ENCODE measurements at places on chromosomes 11 and 22.
A peak's percentile ranks its signal among the peaks of the same experiment; 100 is the strongest.

DNA sequence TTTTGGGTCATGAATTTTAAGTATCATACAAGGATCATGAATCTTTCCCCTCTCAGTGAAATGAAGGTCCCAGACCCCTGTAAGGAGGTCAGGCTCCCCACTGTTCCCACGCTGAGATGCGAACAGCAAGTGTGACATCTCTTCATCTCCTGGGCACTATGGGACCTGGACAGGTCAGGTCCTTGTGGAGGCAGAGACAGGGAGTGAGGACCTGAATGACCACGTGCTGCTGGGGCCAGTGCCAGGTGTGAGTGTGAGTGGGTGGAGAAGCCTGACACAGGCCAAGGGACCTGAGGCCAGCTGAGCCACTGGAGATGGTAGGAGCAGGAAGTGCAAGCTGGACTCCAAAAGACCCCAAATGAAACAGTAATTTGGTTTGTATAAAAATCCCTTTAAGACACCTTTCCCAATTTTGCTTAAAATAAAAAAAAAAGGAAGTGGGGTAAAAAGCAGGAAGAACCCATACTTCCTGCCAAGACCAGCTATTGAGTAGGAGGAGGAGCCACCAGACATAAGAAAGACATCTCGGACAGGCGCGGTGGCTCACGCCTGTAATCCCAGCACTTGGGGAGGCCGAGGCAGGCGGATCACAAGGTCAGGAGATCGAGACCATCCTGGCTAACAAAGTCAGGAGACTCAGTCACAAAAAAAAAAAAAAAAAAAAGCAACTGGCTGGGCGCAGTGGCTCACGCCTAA lies 35.4 kb upstream of the SERPIND1 start:
- DNase-seq = no peak

- peak; percentile 36 for DNase-seq
Observed at GRCh38 chr22:18078329-18079041, 695 bp downstream of the PEX26 start.

GRCh38 chr11:33065445-33066178 lies 26.2 kb downstream of the TCP11L1 start:
- DNase-seq = peak; percentile 71

DNA sequence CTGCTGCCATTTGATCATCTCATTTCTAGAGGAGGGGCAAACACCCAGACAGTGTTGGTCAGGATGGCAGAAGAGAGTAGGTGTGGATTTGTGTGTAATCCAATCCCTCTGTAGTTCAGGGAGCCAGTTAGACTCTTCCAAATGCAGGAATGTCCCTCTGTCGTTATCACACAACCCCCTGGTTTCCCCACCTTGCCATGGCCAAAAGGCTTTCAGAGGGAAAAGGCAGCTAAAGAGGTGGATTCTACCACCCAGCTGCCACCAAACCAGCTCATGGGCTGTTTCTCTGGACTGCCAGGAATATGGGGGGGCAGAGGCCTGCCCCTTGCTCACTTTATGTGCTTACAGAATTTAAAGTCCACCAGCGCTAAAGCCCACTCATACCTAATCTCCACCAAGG lies 18.1 kb downstream of the TSKU start:
- DNase-seq = no peak

- DNase-seq = no peak
Observed at GRCh38 chr11:17328871-17329494, 22.6 kb upstream of the NCR3LG1 start.

DNA sequence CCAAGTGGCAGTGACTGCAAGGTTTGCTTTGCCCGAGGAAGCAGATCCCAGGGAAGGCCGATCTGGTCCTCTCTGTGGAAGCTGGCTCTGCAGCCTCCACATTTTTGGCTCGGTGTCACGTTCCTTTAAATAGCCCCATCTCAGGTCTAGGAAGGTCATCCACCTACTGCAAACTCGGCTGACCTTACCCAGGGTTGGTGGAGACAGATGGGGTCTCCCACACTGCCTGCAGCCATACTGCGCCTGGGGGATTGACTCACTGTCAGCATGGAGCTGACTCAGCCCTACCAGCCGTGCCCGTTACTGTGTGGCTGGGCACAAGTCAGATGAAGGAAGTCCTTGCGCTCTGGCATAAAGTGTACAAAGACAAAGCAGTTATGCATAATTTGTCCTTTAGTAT lies 16.9 kb downstream of the CDPF1 start:
- DNase-seq = no peak

DNA sequence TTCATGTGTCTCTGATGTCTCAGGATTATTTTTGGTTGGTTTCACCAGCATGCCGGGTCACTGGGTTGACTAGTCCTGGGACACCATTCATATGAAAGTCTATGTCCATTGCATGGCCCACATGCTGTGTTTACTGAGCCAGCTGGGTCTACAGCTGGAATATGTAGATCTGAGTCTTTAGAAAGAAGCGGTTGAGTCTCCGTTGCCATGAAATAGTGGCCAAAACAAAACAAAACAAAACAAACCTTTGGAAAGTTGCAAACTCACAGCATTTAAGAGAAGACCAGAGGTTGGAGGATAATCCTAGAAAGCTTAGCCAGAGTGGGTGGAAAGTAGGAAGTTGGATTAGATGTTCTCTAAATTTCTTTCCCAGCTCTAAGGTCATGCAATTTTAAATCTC lies 191.8 kb upstream of the NTM start:
- DNase-seq = no peak
